ENCODE measurements at places on chromosomes 7 and 10.

- DNase-seq: peak; percentile 29
These were observed 451.5 kb upstream of the SORCS1 start for GRCh38 chr10:107616031-107616430.

- DNase-seq: no peak
These were observed 157.4 kb upstream of the TCF7L2 start for GRCh38 chr10:112792487-112793201.

- no peak for DNase-seq
These were observed 179.9 kb upstream of the TMEM106B start for GRCh38 chr7:12031186-12031585.

- no peak for DNase-seq
These were observed 6.9 kb upstream of the ZKSCAN1 start for GRCh38 chr7:100008525-100008924.

- no peak for DNase-seq
These were observed 770.6 kb downstream of the KCNMA1 start for GRCh38 chr10:76866841-76867586.

GRCh38 chr7:11732207-11732606 is 99.8 kb downstream of the THSD7A start:
- DNase-seq: no peak

DNA sequence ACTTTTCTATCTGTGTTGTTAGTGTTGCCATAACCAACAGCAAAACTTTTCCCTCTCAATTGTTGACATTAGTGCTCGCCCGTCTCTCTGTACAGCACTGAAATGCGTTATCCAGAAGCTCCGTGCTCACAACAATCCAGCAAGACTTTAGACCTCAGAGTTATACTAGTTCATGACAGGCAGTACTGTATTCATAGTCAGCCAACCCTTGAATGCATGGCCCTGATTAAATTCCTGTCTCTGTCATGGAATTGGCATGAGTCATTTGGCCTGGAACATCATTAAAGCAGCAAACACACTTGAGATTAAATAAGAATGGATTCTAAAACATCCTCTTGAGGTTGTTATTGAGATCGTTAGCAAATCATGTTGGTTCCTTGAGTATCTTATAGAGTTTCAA is 405.5 kb upstream of the C7orf33 start:
- DNase-seq: no peak

DNA sequence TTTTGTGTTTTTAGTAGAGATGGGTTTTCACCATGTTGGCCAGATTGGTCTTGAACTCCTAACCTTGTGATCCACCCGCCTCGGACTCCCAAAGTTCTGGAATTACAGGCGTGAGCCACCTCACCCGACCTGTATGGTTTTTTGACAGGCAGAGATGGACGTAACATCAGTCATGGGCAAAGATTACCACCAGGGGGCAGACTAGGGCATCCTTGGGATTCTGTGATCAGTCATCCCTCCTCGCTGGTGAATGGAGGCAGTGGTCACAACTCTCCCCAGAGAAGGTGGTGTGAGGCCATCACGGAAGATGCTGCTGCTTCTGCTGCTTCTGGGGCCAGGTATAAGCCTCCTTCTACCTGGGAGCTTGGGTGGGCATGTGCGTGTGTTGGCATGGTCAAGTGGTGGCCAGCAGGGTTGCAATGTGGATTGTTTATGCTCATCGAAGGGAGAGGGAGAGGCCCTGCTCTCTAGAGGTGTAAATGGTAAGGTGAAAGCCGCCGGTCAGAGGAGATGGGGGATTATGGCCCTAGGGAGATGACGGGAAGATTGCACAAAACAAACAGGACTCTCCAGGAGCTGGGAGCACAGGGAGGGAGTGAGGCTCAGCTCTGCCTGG is 122.7 kb upstream of the PRSS1 start:
- peak; percentile 90 for DNase-seq

GRCh38 chr7:27198138-27198841 is 1.6 kb downstream of the HOXA13 start:
- no peak for DNase-seq

DNA sequence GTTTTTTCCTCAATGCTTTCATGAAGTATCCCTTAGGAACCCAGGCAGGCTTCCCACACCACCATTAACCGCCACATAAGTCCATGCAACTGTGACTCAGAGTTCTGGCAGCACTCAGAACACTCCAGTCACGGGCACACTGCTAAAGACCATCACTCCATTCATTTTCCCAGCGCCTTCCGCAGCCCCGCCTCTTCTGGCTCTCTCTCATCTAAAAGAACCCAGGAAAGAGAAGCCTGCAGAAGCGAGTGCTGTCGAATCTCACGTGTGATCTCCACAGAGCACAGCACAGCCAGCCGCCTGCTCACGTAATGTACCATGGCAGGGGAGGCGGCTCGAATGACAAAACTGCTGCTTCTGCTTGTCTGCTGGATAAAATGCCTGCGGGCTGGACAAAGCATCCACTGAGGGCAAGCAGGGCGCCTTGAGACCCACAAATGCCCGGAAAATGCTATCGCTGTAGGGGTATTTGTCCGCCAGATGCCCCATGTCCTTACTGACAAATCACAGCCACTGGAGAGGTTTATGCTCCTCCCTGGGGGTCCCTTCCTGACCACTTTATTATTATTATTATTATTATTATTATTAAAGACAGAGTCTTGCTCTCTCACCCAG is 1.8 kb downstream of the PSMG3 start:
- no peak for DNase-seq

DNA sequence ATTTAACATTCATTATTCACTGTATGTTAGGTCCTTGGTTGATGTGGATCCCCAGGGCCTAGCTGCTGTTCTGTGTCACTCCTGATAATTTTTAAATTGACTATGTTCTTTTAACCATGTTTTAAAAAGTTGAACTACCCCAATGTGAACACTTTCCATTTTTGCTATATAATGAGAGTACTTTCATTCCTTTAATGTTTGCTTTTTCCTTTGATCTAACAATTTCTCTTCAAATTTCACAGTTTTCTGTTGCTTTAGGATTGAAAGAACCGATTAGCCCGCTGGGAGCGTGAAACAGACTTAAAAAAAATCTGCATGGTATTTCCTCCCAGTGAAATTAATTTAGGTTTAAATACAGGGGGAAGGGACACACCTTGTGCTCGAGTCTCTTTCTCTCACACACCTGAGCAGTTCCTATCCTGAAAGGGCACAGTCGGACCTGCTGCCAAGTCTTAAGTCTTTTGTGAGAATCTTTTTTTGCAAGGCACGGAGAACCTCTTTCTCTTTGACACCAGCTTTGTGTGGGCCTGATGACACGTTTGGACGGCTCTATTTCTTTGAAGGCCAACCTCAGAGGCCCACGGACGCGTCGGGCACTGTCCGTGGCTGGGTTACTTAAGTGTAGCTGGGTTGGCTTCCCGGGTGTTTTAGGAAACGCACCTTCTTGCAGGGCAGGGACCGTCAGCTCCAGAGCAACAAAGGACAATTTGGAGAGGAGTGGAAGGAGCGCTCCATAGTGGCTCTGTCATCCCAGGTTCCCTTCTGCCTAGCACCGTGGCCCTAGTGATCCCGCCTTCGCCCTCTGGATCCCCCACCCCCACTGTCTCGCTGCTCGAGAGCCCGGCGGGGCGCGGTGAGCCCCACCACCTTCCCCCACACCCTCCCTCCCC is 1.0 kb upstream of the CHN2 start:
- DNase-seq: peak; percentile 3

DNA sequence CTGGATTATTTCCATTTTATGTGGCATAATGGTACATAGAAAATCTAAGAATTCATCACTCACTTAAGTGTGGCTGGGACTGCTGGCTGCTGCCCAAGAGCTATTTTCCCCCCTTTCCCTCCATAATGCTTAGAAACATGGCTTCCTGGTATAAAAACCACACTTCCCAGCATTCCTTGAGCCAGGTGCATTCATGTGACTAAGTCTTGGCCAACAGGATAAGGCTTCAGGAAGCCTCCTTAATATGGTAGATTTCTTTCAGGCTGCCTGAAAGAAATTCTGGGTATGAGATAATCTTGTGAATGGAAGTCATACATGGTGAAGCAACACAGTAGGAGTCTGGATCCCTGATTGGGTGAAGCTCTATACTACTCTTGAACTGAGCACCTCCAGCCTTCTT is 178.0 kb downstream of the JAZF1 start:
- DNase-seq: peak; percentile 10

GRCh38 chr10:77501846-77502261 is 135.8 kb downstream of the KCNMA1 start:
- DNase-seq: peak; percentile 66

- no peak for DNase-seq
These were observed 24.5 kb upstream of the RHEB start for GRCh38 chr7:151544183-151544582.

DNA sequence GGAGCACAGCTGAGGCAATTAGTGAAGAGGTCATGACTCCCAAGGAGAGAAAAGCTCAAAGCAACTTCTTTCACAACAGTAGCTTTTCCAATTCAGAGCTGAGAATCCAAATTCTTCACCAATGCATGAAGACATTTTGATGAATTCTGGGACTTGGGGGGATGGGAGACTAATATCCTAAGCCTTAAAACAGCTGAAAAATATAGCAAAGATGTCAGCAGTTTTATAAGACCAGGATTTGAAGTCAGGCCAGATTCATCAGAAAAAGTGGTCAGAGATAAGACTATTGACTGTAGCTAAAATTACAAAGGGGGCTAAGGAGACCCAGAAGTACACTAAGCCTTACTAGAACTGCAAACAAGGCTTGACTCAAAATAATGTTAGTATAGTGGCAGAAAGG is 51.6 kb downstream of the GPR141 start:
- no peak for DNase-seq

DNA sequence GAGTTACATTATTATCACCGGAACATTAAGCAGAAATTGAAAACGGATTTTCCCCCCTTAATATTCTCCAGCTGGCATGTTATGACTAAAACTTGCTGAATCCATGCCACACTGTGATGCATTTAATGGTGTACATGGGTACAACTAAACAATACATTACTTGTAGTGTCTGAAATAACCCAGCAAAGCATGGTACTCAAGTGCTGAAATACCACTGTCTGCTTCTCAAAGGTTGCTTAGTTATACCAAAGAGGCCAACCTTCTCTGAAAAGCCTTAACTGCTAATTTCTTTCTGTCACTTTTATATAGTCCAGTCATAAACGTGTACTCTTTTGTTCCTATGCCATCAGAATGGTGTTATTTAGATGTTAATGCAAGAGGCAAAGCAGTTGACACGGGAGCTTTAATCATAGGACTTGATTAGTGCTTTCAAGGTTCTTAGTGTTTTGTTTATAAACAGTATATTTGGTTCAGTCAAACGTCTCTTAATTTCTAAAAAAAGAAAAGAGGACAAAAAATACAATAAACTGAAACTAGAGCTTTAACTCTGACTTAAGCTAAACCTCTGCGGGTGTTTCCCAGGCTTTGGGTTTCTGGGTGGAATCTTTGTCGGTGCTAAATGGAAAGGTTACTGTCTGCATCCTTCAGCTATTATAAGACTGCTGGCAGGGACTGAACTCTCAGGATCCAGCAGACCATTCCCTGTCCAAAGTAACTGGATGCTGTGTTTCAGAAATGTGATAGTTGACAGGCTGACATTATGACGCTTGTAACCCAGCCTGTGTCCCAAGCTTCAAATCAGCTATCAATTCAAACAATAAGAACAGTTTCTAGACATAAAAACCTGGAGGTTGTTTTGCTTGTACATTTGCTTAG is 202.6 kb downstream of the PPP1R3A start:
- no peak for DNase-seq

DNA sequence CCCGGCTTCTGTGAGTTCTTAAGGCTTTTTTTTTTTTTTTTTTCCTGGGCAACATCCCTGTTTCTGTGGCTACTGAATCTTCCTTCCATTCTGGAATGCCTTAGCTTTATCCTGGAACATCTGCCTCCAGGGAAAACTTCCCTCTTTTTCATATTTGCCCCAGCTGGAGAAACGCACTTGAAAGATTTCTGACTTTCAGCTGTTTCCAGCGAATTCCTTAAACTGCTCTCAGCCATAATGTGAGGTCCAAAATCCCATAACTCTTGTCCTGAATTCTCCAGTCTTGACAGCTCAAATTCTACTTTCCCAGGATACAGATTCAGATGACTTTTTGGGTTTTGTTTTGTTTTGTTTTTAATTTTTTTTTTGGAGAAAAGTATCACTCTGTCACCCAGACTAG is 263.6 kb upstream of the AUTS2 start:
- DNase-seq: no peak

GRCh38 chr10:120988751-120989150 is 137.6 kb downstream of the WDR11 start:
- no peak for DNase-seq

- DNase-seq: no peak
These were observed 3.6 kb downstream of the HOXA1 start for GRCh38 chr7:27091941-27092818.

DNA sequence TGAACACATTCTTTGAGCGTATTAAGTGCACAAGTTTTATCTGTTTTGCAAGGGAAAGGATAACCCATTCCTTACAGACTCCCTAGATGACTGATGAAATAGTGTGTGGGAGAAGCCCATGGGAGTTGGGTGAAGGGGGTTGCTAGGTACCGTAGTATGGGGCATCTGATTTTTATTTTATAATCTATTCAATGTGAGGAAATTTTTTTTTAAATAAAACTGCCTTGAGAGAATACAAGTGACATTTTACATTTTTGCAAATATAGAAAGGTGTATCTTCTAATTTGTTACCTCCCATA is 1.4 kb downstream of the BTAF1 start:
- DNase-seq: no peak

GRCh38 chr7:94823947-94824346 is 83.4 kb upstream of the PPP1R9A start:
- no peak for DNase-seq

DNA sequence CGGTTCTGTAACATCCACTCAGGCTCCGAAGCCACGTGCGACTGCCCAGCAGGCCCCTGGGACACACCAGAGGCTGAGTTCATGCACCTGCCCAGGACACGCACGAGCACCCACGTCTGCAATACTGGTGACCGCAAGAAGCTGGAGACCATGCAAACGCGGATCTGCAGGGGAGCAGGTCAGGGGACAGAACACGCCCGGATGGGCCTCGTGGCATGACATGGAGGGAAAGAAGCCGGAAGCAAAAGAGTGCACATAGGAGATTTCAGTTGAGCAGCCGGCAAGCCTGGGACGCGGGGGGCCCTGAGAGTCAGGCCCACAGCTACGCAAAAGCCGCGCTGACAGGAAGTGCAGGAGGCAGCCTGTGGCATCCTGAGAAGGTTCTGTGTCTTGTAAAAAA is 73.7 kb downstream of the FOXL3 start:
- no peak for DNase-seq

DNA sequence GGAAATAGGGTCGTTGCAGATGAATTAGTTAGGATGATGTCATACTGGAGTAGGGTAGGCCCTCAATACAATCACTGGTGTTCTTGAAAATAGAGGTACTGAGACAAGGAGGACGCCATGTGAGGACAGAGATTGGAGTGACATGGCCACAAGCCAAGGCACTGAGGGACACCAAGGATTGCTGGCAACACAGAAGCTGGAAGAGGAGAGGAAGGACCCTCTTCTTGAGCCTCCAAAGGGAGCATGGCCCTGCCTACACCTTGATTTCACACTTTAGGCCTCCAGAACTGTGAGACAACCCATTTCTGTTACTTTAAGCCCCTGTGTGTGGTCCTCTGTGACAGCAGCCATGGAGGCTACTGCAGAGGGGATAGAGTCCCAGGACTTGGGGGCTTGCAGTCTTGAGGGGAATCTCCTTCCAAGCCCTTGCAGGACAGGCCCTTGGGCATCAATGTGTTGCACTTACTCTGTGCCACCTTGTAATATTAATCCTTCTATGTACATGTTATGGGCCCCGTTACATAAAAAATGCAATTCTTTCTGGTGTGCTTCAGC is 3.7 kb upstream of the AOC1 start:
- no peak for DNase-seq
